ENCODE measurements at places on chromosomes 2 and 18.

GRCh38 chr2:121640380-121641316 is 8.6 kb downstream of the CLASP1 start:
- DNase-seq = no peak

- DNase-seq = no peak
Observed at GRCh38 chr2:64913357-64913869, 75.8 kb upstream of the SLC1A4 start.

- DNase-seq = no peak
Observed at GRCh38 chr2:135954020-135954601, 31.3 kb downstream of the DARS1 start.

DNA sequence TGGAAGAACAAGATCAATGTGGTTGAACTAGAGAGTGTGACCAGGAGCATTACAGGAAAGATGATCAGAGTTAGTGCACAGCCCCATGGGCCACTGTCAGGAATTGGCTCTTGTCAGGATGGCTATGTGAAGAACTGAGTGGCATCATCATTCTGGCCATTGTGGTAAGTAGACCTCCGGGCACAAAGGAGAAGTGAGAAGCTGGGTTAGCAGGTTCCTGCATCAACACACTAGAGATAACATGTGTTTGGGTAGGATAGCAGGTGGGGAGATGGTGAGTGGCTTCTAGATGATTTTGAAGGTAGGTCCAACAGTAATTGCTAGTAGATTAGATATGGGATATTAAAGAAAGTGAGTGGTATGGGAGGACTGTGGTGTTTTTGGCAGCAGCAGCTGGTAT is 408.2 kb downstream of the TSN start:
- no peak for DNase-seq

- DNase-seq = no peak
Observed at GRCh38 chr18:50822756-50823155, 2.9 kb upstream of the MRO start.

Data from inflammatory macrophage (primary cell).